ENCODE measurements at places on chromosomes 12 and 14.

DNA sequence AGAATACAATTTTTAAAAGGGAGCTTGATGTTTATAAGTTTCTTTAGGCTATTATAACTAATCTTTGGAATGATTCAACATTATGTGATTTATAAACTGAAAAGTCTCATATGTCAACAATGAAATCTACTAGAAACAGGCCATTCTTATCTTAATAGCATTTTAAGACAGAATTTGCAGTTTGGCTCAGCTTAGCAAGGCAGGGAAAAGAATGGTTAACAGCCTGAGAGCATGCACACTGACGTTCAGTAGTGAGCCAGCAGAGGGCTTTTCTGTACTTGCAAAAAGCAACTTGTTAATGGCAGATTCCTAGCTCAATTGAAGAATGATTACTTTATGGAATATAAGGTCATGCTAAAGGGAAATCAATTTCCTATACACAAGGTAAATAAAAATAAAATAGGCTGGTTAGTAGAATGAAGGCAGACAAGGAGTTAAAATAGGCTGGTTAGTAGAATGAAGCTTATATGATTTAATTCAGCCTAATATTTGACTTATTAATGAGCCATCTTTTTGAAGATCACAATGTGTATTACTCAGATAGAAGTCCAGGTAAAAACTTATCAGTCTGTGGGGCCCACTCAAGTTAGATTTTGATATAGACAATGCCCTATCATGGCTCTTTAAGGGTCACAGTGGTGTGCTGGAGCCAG lies 95.9 kb downstream of the OTOGL start:
- DNase-seq = no peak

DNA sequence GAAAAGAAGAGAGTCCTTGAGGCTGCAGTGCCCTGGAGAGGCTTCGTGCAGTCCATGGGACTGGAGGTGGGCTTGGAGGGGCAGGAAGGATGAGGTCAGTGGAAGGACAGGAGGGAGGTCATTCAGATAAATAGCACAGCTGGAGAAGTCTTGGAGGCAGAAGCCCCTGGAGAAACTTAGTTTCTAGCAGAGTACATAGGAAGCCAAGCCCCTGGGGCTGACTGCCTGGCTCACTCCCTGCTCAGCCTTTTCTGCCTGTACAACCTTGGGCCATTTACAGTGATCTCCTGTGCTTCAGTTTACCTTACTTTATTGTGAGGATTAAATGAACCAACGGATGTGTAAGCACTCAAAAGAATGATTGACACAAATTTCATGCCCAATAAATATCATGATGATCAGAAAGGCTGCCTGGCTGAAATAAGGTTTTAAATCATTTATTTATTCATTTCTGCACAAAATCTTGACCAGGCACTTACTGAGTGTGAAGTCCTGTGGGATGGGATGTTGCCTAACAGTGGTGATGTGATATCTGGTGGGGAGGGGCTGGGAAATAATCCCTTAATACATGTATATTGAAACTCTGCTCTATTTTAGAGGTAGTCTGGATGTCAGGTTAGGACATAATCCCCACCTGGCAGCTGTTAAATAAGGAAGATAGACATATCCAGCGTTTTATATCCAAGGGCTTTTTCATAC lies 54.3 kb downstream of the PLEKHG7 start:
- no peak for DNase-seq

DNA sequence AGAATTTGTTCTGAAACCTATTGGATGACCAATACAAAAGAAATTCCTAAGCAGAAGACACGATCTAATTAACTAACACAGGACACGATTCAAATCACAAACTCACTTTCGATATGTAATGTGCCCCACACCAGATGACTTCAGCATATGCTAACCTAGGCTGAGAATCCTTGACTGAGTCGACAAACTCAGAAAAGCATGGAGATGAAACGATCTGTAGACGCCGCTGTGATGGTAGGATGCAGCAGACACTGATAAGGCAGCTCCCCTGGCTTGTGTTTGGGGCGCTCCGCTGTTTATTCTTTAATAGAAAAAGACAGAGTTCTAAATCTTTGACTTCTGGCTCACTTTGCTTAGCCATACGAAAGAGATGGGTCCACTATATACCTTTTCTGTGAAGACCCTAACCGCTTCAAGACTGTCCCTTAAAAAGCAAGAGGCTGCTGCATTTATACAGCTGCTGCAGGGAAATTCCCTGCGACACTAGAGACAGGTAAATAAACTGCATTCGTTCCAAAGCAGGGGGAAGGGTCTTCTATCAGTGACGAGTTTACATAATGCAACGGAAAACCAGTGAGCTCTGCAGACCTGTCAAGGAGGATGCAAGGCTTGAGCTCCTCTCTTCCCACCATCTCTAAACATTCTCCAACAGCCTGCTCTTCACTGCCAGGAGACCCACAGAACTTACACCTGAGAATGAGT lies 929 bp downstream of the CHD8 start:
- no peak for DNase-seq

DNA sequence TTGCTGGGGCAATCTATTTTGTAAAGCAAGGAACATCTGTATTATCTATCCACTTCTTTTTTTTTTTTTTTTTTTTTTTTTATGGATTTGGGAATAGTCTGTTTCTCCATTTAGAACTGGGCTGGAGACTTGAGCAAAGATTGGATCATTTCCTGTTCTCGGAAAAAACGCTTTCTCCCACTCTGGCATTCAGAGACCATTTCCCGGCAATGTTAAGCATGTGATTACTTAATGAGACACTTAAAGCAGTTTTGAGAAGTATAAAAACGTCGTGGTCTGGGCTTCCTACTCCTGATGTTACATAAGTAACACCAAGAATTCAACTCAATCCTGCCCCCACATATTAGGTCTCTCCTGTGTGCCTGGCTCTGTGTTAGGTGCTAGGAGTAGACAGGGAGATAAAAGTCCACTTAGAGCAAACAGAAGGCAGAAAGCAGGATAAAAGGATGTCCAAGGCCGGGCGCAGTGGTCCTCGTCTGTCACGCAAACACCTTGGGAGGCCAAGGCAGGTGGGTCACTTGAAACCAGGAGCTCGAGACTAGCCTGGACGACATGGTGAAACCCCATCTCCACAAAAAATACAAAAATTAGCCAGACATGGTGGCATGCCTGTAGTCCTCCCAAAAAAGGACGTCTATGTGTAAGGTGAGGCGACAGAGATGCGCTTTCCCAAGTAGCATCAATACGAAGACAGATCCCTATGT lies 152.1 kb upstream of the GSC start:
- DNase-seq = no peak

GRCh38 chr12:100823963-100824362 lies 29.4 kb downstream of the ANO4 start:
- DNase-seq = no peak

- no peak for DNase-seq
Measured at GRCh38 chr12:94109160-94109559, 39.2 kb upstream of the PLXNC1 start.

DNA sequence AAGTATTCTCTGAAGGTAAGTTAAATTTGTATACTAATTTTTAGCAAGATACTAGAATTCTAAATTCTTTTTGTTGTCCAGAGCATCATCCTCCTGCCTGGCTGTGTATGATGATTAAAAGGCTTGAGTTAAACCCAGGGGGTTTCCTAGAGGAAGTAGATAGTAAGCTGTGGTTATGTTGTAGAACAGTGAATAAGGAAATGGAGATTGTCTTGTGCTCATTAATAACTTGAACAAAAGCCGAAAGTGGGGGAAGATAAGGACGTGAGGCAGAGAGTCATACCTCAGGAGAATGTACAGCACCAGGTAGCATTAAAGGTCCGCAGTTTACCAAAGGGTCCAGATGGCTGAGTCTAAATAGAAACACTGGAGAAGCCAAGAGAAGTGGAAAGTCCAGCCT lies 42.0 kb downstream of the CKB start:
- no peak for DNase-seq

- DNase-seq = no peak
Measured at GRCh38 chr12:49548822-49549648, 10.2 kb downstream of the KCNH3 start.

Measured in cortex of kidney (tissue), 1 donor.